ENCODE measurements at places on chromosomes 12 and 14.

DNA sequence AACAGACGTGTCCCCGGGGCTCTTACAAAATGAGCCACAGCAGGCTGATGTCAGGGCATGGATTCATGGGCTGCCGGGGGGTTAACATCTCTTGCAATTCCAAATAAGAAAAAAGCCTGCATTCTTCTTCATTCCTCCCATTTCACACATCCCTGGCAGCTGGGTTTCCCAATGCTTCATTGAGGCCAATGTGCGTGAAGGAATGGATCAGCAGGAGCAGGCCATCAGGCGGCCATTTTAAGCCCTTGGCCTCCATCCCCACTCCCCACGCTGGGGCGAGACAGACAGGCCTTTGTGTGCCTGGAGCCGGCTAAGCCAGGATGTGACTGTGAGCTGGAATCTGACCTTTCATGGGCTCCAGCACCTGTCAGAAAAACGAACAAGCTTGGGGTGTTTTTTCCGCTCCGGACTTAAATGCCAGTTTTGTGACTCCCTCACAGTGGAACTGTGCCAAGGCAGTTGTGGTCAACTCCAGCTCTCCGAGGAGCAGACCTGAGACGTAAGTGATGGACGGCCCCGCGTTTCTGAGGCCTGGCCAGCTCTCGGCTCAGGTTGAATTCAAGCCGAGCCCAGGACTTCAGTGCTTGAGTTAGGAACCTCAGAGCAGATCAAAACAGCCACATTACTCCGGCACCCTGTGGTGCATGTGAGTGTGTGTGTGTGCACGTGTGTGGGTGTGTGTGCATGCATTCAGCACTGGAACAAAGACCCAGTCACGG is 133.1 kb downstream of the TMEM30B start:
- DNase-seq, result no peak

DNA sequence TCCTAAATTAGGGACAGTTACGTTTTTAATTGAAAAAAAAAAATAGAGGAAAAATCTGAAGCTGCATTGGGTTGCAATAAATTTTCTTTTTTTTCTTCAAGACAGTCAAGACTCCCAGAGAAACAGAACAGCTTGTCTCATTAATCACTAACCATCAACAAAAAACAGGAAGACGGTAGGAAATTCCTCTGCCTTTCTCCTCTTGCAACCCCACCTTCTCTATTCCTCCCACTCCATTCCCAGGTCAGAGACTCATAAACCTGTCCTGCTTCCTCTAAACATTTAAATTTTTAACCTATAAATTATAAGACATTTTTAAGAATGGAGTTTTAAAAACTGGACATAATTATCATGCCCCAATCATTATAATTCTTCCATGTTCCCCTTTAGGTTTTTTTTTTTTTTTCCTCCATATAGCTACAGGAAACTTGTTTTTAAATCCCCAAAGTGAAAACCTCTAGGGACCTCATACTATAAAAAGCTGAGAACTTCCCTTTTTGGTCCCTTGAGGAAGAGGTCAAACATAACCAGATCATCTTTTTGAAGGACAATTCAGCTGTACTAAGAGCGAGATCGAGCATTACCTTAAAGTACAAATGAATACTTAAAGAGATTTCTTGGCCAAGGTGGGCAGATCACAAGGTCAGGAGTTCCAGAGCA is 36.0 kb downstream of the CPM start:
- DNase-seq, result no peak

DNA sequence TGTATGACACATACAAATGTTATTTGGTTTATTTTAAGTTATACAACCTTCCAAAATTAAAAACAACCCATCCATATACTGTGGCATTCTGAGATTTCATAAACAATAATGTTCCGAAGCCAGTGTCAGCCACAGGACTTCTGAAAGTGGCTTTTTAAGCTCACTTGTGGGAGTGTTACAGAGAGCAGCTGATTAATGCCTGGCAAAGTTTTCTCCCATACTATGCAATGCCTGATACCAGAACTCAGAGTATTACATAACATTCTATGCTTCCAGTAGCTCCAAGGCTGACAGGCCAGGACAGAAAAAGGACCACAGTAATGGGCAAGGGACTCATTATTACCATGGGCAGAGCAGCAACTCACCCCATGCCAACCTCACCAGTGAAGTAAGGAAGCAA is 29.3 kb downstream of the NELL2 start:
- no peak for DNase-seq

DNA sequence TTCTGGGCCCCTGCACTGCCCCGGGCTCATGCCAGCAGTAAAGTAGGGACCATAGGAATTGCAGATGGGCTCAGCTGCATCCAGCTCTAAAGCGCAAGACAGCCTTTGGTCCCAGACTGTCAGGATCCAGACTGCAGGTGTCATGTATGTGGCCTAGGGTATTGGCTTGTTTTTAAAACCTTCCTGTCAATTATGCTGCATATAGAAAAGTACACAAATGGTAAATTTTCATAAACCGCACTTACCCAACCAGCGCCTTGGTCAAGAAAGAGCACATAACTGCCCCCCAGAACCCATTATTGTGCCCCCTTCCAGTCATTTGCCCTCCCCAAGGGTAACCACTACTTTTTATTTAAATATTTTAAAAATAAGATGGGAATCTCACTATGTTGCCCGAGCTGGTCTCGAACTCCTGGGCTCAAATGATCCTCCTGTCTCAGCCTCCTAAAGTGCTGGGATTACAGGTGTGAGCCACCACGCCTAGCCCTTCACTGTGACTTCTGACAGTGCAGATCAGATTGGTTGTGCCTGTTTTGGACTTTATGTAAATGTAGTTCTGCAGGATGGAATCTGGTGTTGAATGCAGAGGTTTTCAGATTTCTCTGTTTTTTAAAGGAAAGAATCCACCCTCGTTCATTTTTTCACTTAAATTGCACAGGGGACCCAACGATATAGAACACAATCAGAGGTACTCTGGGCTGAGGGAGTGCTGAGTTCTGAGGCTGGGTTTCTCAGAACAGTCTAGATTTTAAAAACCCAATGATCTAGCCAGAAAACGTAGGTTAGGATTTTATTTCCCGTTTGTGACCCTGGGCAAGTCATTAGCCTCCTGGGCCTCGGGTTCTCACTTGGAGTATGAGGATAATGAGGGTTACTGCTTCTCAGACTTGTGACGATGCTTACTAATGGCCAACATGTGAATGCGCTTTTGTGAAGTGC is 6.7 kb downstream of the NR4A1 start:
- no peak for DNase-seq

GRCh38 chr12:123269395-123269892 is 2.2 kb downstream of the CDK2AP1 start:
- no peak for DNase-seq

- DNase-seq, result no peak
Observed at GRCh38 chr14:60510254-60510950, 1.5 kb downstream of the SIX6 start.

GRCh38 chr14:24377657-24378056 is 9.7 kb downstream of the NFATC4 start:
- DNase-seq, result no peak

GRCh38 chr14:36857136-36857535 is 195.5 kb downstream of the PAX9 start:
- DNase-seq, result no peak

DNA sequence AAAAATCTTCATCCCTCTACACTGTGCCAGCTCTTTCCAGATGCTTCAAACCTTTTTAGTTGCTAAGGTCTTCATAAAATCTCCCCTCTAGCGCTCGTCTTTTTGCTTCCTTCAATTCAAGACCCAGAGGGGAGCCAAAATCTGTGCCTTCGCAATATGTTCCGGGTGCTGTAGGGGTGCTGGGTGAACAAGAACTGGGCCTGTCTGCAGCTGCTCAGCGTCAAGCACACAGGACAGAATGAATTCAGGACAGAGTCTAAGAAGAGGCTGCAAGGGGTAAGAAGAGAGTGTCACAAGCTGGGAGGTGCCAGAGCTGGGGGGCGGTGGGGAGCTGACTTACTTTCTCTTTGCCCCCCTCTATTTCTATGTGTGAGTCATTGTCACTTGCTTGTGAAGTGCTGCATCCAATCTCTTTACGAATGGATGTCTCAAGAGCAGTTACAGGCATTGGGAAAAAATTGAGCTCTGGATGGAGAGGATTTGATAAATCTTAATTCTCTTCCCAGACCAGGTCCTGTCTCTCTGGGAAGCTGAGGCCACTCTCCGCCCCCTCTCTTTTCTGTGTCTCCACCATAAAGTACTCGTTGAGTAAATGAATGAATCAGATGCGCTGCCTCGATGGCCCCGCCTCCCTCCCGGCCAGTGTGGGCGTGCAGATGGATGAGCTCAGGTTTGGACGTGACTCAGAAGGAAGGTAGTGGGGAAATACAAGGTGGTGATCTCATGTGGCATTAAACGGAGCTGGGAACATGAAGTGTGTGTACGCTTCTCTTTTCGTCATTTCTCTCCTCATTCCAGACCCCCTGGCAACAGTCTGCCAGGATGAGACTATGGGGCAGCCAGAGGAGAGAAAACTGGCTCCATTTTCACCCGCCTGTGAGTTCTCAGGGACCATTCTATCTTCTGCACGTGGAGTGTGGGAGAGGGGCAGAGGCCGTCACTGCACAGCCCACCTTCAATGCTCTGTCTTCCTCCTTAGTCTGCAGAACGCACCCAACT is 91.3 kb downstream of the TSPAN9 start:
- DNase-seq, result no peak

- DNase-seq, result no peak
Observed at GRCh38 chr12:30822385-30823155, 67.8 kb upstream of the CAPRIN2 start.

GRCh38 chr14:54881761-54882401 is 20.7 kb downstream of the GCH1 start:
- DNase-seq, result no peak

DNA sequence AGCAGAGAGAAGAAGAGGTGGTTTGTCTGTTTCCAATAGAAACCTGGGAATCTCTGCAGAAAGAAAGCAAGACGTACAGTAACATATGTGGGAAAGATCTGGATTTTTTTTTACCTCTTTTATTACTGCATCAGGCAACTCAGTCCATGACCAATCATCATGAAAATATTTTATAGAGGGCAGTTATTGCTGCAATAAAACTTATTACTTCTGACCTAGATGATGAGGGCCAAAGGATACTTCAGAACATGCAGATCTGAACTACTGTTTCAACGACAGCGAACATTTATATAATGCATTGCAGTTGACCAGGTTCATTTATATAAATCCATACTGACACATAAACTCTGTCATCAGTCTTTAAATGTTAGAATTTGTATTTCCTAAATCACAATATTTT is 67.7 kb downstream of the STAB2 start:
- DNase-seq, result no peak

- no peak for DNase-seq
Observed at GRCh38 chr12:495466-495865, 35.7 kb downstream of the B4GALNT3 start.

- DNase-seq, result no peak
Observed at GRCh38 chr12:131189781-131190180, 236.1 kb downstream of the ADGRD1 start.

GRCh38 chr12:63805704-63806672 is 26.3 kb downstream of the RXYLT1 start:
- no peak for DNase-seq
